ENCODE measurements at places on chromosomes 13 and 19. TPM values are rescaled to one million over a fixed set of nuclear protein-coding genes. Genes with fewer than 3 reads are reported as not detected.
A peak's percentile ranks its signal among the peaks of the same experiment; 100 is the strongest.

Gene NOVA2
- total RNA-seq: not detected

Gene CYP4F12
- not detected for total RNA-seq

Gene PLPP2
- 2.3 TPM for total RNA-seq

Gene POU2F2
- 0.56 TPM for total RNA-seq

Gene SERP2
- 0.54 TPM for total RNA-seq

Gene BCAM
- 2.3 TPM for total RNA-seq

Gene MLNR
- not detected for total RNA-seq

Gene HSD17B14
- total RNA-seq: 0.54 TPM

Gene ATP8B3
- 1.6 TPM for total RNA-seq

Gene ANKRD27
- 35.0 TPM for total RNA-seq

Gene CLEC4G
- total RNA-seq: not detected

- H3K27ac ChIP-seq: no peak overlapping the region
- peaks cover 2% of the 10 kb centered on the region for H3K27me3 ChIP-seq
- DNase-seq: no peak
- no peak overlapping the region for H3K4me3 ChIP-seq
- no peaks in the 10 kb centered on the region for H3K36me3 ChIP-seq
Observed at GRCh38 chr19:1540365-1540925, 16.6 kb downstream of the PLK5 start.

DNA sequence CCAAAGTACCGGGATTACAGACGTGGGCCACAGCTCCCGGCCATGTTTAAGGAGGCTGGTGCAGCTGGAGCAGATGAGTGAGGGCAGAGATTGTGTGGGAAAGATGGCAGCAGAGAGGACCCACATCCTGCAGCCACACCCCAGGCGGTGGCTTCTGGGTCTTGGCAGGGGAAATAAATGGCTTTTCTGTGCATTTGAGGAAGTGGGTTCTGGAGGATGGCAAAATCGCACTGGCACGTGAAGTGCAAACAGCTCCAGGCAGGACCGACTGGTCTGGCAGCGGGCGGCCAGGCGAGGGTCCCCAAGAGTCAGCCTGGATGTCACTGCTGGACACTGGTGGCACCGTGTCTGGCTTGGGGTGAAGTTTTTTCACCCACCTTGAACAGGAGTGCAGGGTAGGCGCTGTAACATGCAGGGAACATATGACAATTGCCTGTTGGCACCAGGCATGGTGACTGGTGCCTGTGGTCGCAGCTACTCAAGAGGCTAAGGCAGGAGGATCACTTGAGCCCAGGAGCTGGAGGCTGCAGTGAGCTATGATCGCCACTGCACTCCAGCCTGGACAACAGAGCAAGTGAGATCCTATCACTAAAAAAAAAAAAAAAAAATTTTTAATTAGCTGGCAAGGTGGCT lies 8.4 kb downstream of the B3GNT3 start:
- no peak overlapping the region for H3K4me3 ChIP-seq
- no peaks in the 10 kb centered on the region for H3K4me1 ChIP-seq
- no peak for DNase-seq
- H3K27ac ChIP-seq: no peak overlapping the region

DNA sequence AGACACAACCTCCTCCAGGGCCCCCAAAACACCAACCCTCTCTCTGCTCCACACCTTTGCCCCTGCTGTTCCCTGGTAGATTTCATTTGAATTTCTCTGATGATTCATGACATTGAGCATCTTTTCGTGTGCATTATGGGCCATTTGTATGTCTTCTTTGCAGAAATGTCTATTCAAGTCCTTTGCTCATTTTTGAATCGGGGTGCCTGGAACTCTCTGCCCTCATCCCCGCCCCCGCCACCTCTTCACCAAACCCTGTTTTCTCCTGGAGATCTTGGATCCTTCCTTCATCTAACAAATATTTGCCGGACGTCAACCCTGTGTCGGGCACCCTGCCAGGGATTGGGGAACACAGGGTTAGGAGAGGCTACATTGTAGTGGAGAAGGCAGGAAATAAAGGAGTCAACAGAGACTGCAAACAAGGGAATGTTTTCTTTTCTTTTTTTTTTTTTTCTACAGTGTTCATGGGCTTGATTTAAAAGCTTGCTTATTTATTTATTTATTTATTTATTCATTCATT lies 25.5 kb upstream of the SLC1A5 start:
- no peak overlapping the region for H3K27ac ChIP-seq
- DNase-seq: peak; percentile 46
- H3K27me3 ChIP-seq: no peaks in the 10 kb centered on the region
- H3K4me1 ChIP-seq: peaks cover 6% of the 10 kb centered on the region

GRCh38 chr13:27788271-27788670 lies 4.0 kb upstream of the GSX1 start:
- H3K27ac ChIP-seq: no peak overlapping the region
- no peak for DNase-seq
- H3K4me3 ChIP-seq: no peak overlapping the region
- peaks cover 48% of the 10 kb centered on the region for H3K27me3 ChIP-seq
- H3K36me3 ChIP-seq: no peaks in the 10 kb centered on the region

DNA sequence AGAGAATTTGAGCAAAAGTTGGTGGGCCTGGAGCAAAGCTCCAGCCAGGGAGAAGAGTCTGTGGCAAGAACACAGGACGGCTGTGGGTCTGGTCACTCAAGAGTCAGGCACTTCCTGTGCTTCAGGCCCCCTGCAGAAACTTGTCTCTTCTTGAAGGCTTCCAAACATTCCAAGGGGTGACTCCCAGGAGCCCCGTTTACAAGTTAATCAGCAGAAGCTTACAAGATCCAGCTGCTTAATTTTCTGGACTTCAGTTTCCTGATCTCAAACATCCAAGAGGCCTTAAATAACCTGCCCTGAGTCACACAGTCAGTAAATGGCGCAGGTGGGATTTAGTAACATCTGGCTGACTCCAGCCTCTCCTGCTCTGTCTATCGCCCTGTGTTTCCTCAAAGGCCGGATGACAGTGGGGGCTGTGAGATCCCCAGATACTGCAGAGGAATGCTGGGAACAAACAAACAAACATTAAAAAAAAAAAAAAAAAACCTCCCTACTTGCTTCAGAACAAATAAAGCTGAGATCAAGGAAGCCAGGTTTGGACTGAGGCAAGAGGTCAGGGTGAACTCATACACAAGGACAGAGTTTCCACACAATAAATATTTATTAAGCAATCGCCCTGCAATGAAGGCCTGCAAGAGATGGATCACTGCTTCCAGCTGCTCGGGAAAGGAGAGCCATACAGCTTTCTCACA lies 175.4 kb upstream of the RFC3 start:
- H3K36me3 ChIP-seq: no peaks in the 10 kb centered on the region
- DNase-seq: peak; percentile 72
- no peak overlapping the region for H3K4me3 ChIP-seq

DNA sequence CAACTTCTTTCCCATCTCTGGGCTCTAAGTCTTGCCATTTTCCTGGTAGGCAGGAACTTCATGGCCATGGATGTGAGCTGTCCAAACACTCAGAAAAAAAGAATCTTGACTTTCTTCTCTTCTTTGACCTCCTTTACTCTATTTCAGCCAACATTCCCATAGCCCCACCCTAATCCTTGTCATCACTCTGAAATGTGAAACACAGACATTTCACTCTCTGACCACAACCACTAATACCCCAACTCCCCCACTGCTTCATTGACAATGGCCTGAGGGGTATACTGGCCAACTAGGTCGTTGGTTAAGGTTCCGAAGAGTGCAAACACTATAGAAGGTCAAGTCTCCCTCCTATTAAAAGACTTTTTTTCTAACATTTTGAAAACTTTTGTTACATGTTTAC lies 4.7 kb upstream of the CYP2A13 start:
- no peak overlapping the region for H3K4me3 ChIP-seq
- no peaks in the 10 kb centered on the region for H3K36me3 ChIP-seq
- no peaks in the 10 kb centered on the region for H3K4me1 ChIP-seq
- no peak for DNase-seq

GRCh38 chr13:109610517-109610916 lies 175.9 kb downstream of the IRS2 start:
- H3K36me3 ChIP-seq: no peaks in the 10 kb centered on the region
- no peak overlapping the region for H3K27ac ChIP-seq
- peaks cover 28% of the 10 kb centered on the region for H3K27me3 ChIP-seq

GRCh38 chr19:48502350-48503018 lies 9.2 kb downstream of the LMTK3 start:
- no peak overlapping the region for H3K27ac ChIP-seq
- no peak for DNase-seq
- peaks cover 3% of the 10 kb centered on the region for H3K4me1 ChIP-seq
- H3K27me3 ChIP-seq: peaks cover 43% of the 10 kb centered on the region
- H3K36me3 ChIP-seq: no peaks in the 10 kb centered on the region
- no peak overlapping the region for H3K4me3 ChIP-seq

DNA sequence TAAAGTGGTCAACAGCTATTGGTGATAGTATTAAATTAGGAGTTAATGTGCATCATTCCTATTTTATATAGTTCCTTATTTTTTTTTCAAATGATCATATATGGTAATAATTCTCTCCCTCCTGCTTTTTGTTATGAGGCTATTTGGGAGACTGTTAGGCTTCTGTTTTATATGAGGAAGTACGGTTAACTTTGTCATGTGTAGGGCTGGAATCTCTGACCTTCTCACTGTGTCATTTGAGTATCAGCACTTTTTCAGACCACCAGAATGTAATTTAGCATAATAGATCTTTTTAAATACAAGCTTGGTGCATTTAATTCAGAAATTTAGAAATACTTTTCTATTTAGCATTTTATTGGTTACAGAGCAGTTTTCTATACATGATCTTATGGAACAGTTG lies 7.7 kb downstream of the DGKH start:
- H3K27ac ChIP-seq: no peak overlapping the region
- H3K4me1 ChIP-seq: no peaks in the 10 kb centered on the region
- peaks cover 3% of the 10 kb centered on the region for H3K36me3 ChIP-seq
- H3K27me3 ChIP-seq: no peaks in the 10 kb centered on the region
- no peak overlapping the region for H3K4me3 ChIP-seq

DNA sequence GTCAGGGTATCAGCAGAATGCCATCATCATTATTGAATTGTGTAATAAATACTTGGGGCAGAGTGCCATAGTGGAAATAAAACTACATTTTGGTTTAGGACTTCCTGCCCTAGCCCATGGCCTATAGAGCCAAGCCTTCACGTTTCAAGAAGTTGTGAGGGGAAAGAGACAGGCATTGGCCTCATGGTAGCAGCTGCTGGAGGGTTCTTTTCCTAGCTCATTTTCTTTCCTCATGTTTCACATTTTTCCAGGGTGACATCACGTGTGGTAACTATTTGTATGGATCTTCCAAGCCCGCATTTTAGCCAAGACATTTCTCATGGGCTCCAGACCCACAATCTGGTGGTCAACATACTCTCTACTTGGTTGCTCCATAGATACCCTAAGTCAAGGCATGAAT lies 80.4 kb downstream of the LRCH1 start:
- peak overlapping the region; percentile 45 for H3K27ac ChIP-seq
- DNase-seq: peak; percentile 88
- no peaks in the 10 kb centered on the region for H3K27me3 ChIP-seq
- no peak overlapping the region for H3K4me3 ChIP-seq

GRCh38 chr13:22967669-22968068 lies 213.1 kb upstream of the SGCG start:
- no peaks in the 10 kb centered on the region for H3K36me3 ChIP-seq
- H3K27me3 ChIP-seq: no peaks in the 10 kb centered on the region
- H3K27ac ChIP-seq: no peak overlapping the region
- H3K4me3 ChIP-seq: no peak overlapping the region
- no peak for DNase-seq
- H3K4me1 ChIP-seq: no peaks in the 10 kb centered on the region

DNA sequence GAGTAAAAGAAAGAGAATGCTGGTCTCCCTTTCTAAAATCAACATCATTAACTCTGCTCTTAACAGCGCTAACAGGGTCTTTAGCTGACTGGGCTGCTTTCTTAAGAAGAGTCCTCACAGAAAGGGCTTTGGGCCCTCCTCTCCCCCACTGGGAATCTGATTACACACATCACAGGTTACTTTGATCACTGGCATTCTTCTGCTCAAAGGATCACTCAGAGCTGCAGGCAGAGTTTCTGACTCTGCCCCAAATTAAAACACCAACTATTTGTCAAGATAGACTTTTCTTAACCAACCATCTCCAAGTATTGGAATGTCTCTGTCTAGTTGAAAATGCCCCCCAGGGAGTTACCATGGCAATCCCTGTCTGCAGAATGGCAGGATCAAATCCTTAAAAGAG lies 31.1 kb upstream of the SIAH3 start:
- H3K27me3 ChIP-seq: peaks cover 8% of the 10 kb centered on the region
- no peak overlapping the region for H3K4me3 ChIP-seq
- H3K4me1 ChIP-seq: no peaks in the 10 kb centered on the region
- H3K27ac ChIP-seq: no peak overlapping the region
- no peak for DNase-seq

DNA sequence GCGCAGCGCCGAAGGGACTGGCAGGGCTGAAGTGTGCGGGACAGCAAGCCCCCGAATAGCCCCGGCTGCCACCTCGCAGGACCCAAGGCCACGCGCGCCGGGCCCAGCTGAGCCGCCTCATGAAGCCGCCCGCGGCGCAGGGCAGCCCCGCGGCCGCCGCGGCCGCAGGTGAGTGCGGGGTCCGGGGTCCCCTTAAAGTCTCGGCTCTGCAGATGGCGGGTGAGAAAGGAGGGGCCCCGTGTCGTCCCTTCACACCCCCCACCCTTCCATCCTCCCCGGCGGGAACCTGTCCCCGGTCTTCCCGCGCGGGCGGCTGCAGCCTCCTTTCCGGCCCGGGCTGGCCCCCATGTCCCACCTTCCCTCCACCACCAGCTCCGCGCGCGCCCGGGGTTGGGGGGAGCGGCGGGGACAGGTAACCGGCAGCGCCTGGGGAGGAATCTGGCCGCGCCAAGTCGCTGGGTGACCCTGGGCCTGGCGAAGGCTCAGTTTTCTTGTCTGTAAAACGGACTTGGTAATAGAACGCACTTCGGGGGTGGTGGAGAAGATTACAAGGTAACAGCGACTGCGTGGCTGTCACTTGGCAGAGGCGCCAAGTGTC lies 338 bp downstream of the RGCC start:
- DNase-seq: no peak
- H3K36me3 ChIP-seq: peaks cover 32% of the 10 kb centered on the region
- H3K4me1 ChIP-seq: peaks cover 6% of the 10 kb centered on the region
- H3K27me3 ChIP-seq: peaks cover 10% of the 10 kb centered on the region

GRCh38 chr19:45187421-45188100 lies 9.0 kb downstream of the BLOC1S3 start:
- DNase-seq: no peak
- H3K4me1 ChIP-seq: no peaks in the 10 kb centered on the region
- H3K27ac ChIP-seq: no peak overlapping the region

Data from IMR-90 (cell line).